Anterior cingulate cortex (tissue), 58 donors: ENCODE measurements at places on chromosomes 6 and 20.

DNA sequence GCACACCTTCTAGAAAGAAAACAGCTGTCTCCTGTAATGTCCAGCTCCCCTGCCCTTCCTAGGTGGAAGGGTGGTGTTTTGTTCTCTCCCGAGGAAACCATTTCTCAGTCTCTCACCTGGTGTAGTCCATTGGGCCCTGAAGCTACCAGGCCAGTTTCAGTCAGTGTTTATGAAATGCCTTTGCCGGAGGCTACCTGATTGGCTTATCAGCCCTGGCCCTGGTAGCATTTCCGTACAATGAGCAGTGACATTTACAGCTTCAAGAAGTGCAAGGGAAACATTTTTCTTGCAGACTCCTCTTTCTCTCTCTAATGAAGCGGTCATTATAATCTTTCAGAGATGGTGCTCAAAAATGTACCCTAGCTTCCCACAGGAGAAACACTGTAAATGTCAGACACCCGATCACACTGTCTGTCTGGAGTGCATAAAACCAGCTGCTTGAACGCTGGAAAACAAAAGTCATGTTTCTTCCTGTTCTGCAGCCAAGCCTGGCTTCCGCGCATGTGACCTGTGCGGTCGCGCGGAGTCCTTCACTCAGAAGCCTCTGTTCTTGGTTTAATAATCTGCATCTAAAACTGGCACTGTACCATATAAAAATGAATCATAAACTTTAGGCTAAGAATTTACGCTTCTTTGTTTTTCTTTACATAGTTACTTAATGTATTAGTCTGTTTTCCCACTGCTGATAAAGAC, 28.4 kb upstream of the SAYSD1 start:
- no peak for DNase-seq

DNA sequence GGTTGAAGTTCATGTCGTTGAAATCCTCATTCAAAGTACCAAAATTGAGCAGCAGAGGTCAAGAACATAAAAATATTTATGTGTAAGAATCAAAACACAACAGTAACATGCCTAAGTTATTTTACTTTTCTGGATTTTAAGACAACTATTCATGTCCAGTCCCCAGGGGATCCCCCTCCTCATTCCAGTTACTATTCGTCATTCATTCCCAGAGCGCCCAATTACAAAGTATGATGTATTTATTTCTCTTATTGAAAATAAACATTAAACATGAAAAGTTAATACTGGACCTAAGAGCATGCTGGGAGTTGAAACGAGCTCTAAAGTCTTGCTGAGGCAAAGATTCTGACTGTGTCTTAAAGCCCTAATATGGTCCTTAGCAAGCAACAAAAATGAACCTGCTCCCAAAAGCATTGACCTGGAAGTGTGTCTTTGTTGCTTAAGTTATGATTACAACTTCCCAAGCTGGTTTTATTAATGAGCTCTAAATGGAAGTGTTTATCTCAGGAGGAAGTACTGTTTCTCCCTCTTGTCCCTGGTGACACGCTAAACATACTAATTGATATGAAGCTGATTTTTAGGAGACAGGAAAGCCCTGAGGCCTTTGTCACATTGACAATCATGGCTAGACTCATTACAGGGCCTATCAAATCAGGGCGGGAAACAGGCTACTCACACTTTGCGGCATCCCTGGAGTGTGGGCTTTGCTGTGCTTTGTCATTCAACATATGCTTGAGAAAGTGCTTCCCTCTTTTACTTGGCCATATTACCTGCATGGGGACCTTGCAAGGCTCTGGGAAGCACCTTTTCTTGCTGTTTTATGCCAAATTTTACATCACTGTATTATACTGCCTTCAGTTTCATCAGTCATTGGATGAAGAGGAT, 192.2 kb upstream of the DTNBP1 start:
- DNase-seq = no peak

DNA sequence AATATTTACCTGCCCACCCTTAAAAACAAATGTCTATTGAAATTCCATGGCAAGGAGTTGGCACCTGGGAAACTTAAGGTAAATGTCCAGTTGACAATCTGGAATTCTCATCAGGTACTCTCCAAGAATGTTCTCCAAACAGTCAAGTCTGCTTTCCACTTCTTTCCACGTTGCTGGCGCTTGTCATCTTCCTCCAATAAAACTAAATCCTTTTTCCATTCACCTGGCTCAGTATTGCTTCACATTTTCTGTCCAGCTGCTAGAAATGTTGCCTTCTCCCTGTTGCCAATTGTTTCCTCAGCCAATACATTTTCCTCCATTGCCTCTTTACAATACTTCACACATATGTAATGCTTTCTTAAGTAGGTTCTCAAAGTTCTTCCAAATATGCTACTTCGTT, 1288.1 kb upstream of the MAP3K7 start:
- no peak for DNase-seq

DNA sequence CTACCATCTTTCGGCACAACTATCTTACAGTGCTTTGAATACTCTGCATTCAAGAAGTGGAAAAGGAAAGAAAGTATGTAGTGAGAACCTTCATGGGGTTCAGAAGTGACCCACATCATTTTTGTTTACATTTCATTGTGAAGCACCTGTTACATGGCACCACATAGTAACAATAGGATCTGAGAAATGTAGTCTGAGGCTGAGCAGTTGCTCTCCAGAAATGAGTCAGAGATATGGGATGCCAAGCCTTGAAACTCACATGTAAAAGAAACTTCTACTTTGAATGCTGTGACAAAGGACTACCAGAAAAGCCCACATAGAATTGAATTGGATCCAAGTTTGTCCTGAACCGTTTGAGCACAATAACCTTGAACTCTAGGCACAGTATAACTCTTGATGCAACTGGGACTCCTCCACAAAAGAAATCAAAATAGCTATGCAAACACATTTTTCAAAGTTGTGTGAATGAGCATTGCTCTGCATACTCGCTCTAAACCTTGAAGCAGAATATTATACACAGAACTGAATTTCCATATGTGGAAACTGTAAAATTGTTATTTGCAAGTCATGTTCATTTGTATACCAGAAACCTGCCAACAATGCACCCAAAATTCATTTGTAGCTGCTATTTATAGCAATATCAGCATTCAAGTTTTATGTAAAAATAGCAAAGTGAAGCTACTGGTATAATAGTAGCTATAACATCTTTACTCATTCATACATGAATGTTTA, 400.9 kb upstream of the POU3F2 start:
- DNase-seq = no peak

DNA sequence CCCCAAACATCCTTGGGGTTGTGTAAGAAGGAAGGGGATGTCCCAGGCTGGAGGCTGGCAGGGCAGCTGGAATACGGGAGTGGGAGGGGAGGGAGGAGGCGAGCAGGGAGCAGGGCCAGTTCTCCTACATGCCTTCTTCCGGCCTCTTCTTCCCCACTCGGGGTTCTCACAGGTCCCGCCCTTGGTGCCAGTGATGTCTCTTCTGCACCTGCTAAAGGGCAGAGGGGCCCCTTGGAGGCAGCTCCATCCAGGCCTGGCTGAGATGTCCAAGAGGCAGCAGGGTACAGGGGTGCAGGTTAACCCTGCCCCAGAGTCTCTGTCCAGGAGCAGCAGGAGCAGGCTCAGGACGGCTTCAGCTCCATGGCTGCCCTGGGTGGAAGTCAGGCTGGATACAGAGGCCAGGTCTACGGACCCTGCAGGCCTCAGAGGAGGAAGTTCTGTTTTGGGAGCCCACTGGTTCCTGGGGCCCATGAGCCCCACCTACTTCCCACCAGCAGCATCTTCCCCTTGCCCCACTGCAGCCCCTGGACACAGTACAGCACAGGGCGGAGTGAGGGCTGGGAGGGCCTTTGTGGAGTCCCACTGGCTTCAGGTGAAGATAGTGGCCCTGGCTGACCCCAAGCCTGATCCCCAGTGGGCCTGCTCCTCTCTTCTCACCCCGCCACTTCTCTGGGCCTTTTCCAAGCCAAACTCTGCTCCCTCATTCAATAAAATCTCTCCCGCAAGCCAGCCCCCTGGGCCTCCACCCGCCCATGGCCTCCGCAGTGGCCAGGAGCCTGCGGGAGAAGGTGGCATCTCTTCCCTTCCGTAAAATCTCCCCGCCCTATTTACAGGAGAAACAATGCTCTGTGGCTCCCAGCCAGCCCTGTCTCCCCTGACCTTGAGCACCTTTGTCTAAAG, 60.4 kb downstream of the YTHDF1 start:
- no peak for DNase-seq
